ENCODE measurements at places on chromosomes 2 and 18.

DNA sequence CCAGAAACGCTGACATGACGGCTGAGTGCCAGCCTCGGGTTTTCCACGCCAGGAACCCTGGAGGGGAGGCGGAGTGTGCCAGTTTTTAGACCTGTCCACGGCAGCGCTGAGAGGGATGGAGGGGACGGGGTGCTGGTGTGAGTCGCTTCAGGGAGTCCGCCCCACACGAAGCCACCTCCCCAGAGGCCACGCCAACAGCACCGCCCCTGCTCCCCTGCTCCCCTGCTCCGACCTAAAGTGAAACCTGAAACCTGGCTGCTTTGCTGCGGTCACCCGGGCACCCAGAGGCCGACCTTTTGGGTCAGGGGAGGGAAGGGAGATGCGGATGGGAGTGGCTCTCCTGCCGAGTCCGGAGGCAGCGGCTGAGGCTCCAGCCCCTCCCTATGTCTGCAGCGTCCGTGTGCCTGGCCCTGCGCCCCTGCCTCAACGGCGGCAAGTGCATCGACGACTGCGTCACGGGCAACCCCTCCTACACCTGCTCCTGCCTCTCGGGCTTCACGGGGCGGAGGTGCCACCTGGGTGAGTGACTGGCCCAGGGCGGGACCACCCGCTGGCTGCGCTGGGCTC, 38.1 kb downstream of the SNED1 start:
- peak; percentile 32 for DNase-seq

GRCh38 chr2:227163485-227163997, 464 bp downstream of the COL4A4 start:
- no peak for DNase-seq

- DNase-seq, result no peak
These were observed 8.6 kb upstream of the TMEM214 start for GRCh38 chr2:27024188-27024587.

- DNase-seq, result no peak
These were observed 68.3 kb upstream of the ZNF521 start for GRCh38 chr18:25420077-25420825.

DNA sequence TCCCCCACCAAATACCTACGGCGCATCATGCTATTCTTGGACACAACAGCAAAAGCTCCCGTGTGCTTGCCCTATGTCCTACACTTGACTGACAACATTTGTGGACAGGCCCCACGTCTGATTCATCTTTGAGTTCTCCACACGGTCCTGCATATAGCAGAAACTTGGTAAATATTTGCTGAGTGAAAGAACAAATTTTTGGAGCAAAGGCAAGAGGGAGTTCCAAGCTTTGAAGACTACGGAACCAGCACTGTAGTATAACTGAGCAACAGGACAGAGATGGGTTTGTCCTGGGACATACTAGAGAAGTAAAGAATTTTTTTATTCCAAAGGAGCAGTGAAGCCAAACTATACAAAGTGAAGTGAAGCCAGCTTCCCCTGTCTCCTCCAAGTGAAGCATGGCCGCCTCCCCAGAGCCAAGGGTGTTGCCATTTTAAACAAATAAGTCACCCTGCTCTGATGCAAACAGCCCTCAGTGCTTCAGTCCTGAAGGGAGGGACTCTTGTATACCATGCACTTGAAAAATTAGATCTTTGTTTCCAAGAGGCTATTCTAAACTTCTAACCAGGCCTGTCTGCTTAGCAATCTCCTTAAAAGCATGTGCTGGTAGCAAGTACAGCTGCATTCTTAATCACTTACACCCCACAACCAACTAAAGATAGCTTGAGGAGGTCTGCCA, 35.9 kb downstream of the SPRED2 start:
- DNase-seq, result no peak

GRCh38 chr18:78901923-78902794, 77.5 kb upstream of the SALL3 start:
- DNase-seq, result no peak

DNA sequence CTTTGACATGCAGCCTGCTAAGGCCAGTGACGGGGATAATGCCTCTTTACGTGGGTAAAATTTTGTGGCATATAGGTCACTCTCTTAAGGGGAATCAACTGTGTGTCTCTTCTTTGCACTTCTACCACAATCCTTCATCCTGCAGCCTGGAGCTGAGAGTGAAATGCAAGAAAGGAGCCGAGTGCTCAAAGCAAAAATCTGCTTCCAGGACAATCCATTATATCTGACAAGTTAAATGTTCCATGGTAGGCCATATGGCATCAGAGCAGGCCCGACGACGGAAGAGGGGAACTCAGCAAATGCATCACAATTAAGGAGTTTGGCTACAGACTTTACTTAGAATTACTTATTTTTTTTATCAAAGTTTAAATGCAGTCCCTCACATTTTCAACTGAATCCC, 171.2 kb downstream of the TCF4 start:
- no peak for DNase-seq

DNA sequence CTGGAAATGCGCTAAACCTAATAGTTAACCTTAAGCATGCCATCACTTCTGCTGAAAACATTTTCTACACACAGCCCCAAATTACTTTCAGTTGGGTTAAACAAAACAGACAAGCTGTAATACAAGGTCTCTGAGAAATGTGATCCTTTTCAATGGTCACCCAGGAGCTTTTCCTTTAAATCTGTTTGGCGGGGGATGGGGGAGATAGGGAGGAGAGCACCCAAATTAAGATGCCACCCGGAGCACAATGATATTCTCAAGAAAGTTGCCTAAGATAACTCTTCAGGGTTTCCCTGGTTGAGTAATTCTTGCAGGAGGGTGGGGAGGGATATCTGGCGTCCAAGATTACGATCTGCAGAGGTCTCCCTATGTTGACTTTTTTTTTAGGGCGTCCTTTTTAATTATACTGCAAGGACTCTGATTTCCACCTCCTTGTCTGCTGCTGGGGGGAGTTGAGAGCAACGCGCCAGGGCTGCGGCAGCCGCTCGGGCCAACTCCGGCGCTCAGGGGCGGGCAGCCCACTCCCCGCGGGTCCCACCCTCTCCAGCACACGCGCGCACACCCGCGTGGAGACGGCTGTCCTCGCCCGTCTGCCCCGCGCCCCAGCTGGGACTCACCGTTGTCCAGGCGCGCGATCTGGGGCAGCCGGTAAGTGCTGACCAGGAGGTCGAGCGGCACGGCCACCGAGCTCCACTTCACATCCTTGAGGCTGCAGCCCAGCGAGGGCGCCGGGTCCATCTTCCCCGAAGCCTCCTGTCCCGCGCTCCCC, 807 bp downstream of the GAREM1 start:
- no peak for DNase-seq

GRCh38 chr2:53170466-53170865, 597.1 kb upstream of the CHAC2 start:
- no peak for DNase-seq

DNA sequence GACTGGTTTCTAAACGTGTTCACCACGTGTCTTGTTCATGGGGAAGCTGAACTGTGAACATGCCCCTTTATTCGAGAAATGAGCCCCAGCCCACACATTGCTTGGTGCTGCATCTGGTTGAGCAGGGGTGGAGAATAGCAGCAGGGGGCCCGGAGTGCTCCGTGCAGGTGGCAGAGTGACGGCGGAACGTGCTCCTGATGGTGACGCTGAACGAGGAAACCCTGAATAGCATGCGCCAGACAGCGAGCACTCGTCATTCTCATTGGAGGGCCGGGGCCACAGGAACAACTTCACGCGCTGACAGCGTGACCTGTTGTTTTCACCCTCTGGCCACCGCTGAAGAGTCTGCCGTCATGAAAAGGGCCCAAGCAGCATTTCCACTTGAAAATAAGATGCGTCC, 125.8 kb upstream of the TPO start:
- no peak for DNase-seq

DNA sequence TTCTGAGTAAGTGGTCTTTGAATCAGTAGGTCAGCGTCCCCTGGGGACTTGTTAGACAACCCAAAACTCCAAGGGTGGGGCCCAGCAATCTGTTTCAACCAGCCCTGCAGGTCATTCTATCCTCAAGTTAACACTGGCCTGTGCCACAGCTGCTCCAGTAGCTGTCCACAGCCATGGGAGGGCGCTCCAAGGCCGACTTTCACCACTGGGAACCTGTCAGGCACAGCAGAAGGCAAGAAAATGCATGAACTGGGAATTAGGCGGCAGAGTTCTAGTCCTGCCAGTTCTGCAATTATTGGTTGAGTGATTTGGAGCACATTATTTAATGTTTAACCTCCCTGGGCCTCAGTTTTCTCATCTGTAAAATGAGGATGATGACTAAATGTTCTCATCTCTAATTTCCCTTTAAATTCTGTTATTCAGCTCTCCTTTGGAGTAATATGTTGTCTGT, 17.4 kb upstream of the MRPL33 start:
- DNase-seq, result peak; percentile 60

DNA sequence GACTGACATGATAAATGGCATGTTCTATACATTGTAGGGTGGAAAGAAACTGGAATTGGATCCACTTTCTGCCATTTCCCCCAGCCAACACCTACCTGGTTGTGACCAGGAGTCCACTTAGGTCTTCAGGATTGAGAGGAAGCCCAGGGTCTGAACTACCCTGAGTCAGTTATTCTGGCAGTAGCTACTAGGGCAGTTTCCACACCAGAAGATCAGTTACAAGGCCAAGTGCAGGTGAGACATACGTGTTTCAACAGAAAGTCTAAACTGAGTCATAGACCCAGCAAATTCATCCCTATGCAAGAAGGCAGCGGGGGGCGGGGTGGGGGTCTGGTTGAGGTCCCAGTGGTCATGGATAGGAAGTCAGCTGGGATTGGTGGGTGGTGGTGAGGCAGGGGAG, 21.9 kb downstream of the ANTXR1 start:
- no peak for DNase-seq

DNA sequence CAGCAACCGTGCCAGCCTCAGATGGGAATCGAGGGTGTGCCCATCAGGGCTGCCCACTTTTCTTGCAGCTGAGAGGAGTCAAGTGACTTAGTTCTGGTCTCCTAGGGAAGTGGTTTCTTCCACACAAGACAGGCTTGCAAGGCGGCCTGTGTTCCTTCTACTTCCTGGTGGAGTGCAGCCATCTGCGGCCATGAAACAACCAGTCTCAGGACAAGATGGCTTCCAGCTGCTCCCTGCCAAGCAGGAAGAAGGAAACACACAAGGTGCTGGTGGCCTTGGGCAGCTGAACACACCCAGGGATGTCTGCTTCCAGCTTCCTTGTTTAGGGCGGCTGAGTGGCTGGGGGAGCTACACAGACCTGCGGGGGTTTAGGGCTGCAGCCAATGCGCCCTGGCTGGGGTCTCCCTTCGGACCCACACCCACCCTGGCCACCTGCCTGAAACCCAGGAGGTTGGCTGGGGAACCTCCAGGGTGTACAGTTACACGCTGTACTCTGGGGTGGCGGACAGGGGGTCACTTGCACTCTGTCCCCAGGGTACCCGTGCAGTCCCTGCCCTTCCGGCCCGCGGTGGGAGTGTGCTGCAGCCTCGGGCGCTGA, 34.7 kb downstream of the PTPN18 start:
- DNase-seq, result no peak

DNA sequence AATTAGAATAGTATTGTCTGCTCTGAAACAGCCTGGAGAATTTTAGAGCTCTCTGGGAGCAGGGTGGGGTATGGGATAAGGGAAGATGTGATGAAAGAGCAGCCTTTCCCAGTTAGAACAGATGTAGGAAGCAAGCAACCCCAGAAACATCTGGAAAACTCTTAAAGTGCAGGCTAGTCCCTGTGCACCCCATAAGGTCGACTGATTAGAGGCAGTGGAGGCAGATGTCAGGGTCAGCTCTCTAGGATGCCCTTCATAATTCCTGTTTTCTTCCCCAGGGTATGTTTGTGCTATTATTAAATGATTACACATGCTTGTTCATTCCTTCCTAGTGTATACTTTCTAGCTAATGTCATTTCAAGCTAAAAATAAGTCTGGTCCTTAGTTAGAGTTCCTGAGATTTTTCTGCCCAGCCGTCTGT, 41.7 kb downstream of the PTPRM start:
- no peak for DNase-seq

DNA sequence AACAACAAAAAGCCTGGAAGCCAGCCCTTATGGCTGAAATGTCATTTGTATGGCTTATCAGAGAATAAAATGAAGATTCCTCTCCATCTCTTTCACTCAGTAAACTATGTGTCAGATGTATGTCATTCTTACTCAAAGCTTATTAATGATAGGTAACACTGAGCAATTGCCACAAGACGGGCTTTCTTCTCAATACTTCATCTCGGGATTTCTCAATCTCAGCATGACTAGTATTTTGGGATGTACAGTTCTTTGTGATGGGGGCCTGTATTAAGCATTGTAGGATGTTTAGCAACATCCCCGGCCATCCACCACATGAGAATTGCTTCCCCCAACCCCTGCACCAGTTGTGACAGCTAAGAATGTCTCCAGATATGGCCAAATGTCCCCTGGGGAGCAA, 80.2 kb downstream of the MREG start:
- DNase-seq, result no peak

DNA sequence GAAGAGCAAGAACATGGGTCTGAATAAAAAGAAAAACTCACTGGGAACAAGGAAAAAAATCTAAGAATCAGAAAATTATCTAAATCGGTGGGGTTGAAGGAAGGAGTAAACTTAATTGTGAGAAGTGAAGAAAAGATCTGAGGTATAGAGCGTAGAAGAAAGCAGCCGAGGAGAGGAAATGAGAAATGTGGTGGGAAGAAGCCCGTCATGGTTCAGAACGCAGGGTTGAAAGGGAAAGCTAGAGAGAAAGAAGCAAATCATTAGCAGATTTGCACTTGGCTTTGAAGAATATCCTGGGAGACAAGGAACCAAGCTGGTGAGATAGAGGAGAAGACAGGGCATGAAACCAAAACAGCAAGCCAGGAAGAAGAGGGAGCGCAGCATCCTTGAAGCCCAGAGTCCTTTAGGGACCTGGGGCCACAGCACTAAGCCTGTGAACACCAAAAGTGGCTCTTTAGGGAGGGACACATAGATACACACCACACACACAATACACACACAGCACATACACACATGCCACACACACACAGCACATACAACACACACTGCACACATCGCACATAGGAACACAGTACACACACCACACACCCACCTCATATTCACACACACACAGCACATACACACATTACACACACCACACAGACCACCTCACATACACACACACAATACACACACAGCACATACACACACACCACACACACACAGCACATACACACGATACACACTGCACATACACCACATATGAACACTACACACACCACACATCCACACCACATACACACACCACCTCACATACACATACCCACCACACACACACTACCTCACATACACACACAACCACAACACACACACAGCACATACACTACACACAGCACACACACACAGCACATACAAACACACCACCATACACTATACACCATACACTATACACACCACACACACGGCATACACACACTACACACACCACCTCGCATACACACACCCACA, 274.6 kb downstream of the ETAA1 start:
- no peak for DNase-seq

- no peak for DNase-seq
These were observed 42.0 kb upstream of the CREB1 start for GRCh38 chr2:207487650-207488311.

GRCh38 chr2:169746240-169746639, 12.6 kb downstream of the KLHL23 start:
- no peak for DNase-seq

Data from stimulated activated CD8-positive, alpha-beta memory T cell treated with anti-CD3 and anti-CD28 coated beads, Interleukin-15, amount 100 ng/mL, for 48 hours (primary cell).